ENCODE measurements at places on chromosomes 5 and 9. TPM values are rescaled to one million over a fixed set of nuclear protein-coding genes. Genes with fewer than 3 reads are reported as not detected.

DNA sequence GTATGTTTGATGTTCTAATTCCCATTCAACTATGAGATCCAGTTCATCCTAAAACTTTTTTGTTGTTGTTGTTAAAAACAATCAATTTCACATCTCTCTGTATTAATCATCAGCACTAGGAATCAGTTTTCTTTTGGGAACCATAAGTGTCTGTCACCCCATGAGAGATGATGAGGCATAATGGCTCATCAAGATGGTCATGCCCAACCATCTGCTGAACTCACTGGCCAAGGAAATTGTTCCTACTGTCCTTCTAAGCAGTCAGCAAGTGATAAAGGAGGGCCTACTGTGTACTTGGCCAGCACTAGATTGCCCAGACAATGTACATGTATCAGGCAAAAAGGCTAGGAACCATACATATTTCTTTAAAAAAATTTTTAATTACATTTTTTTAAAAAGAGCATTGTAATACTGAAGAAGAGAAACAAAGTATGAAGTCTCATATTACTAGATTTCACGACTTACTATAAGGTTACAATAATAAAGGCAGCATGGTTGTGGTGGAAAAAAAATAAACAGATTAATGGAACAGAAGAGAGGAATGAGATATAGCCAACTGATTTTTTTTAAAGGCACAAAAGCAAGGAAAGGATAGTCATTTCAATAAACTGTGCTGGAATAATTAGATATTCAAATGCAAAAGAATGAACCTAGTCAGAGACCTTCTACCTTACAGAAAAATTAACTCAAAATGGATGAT is 458.3 kb downstream of the SPOCK1 start:
- H3K27ac ChIP-seq, result no peak overlapping the region
- no peaks in the 10 kb centered on the region for H3K27me3 ChIP-seq
- H3K4me3 ChIP-seq, result no peak overlapping the region
- no peaks in the 10 kb centered on the region for H3K4me1 ChIP-seq

DNA sequence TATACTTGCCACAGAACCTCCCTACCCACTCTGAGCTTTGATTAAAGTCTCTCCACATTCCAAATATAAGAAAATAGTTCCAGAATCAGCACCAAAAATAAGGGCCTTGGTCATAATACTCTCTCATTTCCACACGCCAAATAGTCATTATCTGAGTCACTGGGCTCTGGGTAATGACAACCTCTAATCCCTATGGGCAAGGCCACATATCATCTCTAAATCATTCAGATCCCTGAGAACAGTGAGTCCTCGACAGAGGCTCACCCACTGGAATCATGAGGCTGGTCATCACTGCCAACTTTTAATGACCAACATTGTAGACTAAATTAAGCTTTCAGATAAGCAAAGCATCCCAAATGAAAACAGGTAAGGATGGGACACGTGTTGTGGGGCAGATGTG is 28.1 kb downstream of the FAM114A2 start:
- H3K36me3 ChIP-seq, result peaks cover 29% of the 10 kb centered on the region
- no peak overlapping the region for H3K27ac ChIP-seq
- H3K27me3 ChIP-seq, result no peaks in the 10 kb centered on the region
- no peak overlapping the region for H3K4me3 ChIP-seq
- no peak for DNase-seq

GRCh38 chr9:136013524-136014034 is 52.4 kb upstream of the UBAC1 start:
- H3K27me3 ChIP-seq, result no peaks in the 10 kb centered on the region
- no peak overlapping the region for H3K27ac ChIP-seq
- H3K4me1 ChIP-seq, result no peaks in the 10 kb centered on the region

DNA sequence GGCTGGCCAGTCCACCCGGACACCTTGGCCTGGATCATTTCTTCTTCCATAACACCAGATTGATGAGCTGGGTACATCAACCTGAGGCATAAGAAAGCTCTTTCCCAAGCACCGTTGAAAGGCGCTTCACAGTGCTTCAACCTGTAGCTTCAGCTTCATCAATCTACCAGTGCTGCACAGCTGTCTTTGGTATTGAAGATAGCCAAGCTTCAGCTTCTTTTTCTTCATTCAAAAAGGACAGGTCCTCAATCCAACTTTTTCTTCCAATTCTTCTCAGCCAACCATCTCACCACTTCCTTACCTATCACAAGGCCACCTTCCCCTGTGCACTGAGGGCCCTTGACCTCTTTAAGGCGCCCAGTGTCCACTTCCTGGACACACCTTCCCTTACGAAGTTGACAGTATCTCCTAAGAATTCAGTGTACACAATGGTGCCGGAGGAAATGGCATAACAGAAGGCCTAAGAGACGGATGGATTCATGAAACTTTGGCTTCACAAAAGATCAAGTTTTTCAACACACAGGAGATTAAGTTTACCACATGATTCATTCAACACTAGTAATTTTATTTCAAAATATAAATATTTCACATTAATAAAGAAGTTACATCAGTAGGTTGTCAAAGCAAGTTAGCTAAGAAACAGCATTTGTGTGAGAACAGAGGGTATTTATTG is 1.4 kb upstream of the CTNNAL1 start:
- DNase-seq, result no peak
- no peak overlapping the region for H3K4me3 ChIP-seq
- H3K27ac ChIP-seq, result peak overlapping the region; percentile 34
- peaks cover 32% of the 10 kb centered on the region for H3K4me1 ChIP-seq

GRCh38 chr5:7391814-7392692 is 3.9 kb upstream of the ADCY2 start:
- no peaks in the 10 kb centered on the region for H3K36me3 ChIP-seq
- H3K27ac ChIP-seq, result no peak overlapping the region
- H3K27me3 ChIP-seq, result peaks cover 20% of the 10 kb centered on the region
- H3K4me1 ChIP-seq, result peaks cover 3% of the 10 kb centered on the region
- no peak overlapping the region for H3K4me3 ChIP-seq

- DNase-seq, result no peak
- peaks cover 9% of the 10 kb centered on the region for H3K27me3 ChIP-seq
- H3K4me3 ChIP-seq, result no peak overlapping the region
- H3K27ac ChIP-seq, result no peak overlapping the region
- no peaks in the 10 kb centered on the region for H3K36me3 ChIP-seq
- H3K4me1 ChIP-seq, result no peaks in the 10 kb centered on the region
Measured at GRCh38 chr5:57703721-57704120, 221.1 kb upstream of the ACTBL2 start.

MYOT gene
- not detected for total RNA-seq

DEPDC1B gene
- 34.2 TPM for total RNA-seq

EQTN gene
- total RNA-seq, result not detected

SARDH gene
- total RNA-seq, result 8.2 TPM
